ENCODE measurements at places on chromosomes 6 and 20.

DNA sequence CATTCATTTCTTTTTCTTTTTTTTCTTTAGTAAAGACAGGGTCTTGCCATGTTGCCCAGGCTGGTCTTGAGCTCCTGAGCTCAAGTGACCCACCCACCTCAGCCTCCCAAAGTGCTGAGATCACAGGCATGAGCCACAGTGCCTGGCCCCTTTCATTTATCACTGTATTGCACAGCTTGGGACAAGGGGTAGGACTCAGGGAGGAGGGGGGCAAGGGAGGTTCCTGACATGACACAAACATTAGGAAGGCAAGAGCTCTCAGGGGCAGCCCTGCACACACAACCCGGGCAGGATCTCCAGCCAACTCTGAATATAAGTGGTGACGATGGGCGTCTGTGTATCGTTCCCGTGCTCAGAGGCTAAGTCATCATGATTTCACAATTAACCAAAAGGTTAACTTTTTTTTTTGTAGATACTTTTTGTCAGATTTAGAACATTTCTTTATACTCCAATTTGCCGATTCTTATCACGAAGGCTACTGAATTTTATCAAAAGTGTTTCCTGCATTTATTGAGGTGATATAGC is 19.9 kb downstream of the SLC2A4RG start:
- DNase-seq: no peak

DNA sequence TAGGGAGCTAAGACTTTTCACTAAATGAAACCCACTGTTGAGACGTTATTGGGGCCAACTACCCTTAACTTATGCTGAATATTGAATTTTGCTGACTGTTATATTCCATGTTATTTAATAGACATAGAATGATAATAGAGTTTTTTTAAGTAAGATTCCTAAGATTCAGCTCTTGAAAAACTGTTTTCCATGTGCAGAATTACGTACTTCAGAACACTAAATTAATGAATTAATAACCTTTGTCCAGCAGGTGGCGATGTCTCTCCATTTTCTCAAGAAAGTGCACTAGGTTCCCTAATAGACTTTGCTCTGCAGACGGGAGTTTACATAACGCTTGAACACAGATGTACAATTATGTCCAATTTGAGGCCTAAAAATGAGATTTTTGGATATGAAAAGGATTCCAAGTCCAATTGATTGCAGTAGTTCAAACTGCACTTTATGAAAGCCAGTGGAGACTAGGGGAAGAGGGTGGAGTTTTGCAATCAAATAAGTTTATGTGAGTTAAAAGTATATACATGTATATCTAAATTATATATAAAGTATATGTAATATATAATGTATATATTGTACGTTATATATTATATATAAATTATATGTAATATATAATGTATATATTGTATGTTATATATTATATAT is 282.1 kb downstream of the UST start:
- DNase-seq: peak; percentile 81

DNA sequence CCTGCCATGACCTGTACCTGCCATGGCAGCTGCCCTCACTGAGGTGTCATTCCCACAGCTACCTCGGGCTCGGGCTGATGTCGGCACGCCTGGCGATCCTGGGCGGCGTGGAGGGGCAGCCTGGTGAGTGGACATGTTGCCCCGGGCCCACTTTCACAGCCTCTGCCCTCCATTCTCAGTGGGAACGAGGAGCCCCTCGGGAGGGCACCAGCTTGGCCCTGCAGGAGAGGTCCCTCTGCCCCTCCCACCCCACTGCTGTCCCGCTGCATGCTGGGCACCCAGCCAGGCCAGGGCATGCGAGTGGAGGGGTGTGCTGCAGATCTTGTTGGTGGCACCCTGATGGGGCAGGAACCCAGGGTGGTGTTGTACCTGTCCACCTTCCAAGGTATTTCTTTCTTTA is 23.0 kb downstream of the ENTPD6 start:
- no peak for DNase-seq

GRCh38 chr6:148547110-148547509 is 199.7 kb upstream of the UST start:
- no peak for DNase-seq

DNA sequence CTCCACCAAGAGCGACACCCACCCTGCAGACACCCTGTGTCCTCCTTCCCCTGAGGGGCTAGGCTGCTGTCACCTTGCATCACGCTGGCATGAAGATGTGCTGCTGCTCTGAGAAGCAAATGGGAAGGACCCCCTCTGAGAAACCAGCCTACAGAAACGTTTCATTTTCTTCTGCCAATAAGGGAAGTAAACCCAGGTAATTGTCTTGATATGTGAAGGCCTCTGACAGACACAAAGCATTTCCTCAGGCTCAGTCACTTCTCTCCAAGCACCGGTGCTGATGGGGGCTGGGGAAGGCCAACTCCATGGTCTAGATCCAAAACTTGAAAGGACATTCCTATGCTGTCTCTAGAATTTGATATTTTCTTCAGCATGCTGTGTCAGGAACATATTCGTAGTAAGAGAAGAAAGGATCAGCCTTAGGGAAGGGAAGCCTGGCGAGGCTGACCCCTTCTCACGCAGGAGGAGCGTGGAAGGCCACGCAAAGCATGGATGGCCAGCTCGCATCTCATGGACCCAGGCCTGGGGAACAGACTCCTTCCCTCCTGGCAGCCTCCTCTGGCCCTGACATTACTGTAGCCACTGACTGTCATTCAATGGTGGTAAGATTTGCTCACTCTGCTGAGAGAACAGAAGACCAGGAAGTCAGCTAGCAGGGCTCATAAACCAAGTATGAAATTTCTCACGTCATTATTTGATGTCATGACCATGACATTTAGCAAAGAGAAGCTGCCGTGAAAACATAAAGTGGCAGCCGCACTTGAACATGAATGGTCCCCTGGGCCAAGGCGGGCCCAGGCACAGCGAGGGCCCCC is 20.4 kb downstream of the ACSS1 start:
- no peak for DNase-seq

DNA sequence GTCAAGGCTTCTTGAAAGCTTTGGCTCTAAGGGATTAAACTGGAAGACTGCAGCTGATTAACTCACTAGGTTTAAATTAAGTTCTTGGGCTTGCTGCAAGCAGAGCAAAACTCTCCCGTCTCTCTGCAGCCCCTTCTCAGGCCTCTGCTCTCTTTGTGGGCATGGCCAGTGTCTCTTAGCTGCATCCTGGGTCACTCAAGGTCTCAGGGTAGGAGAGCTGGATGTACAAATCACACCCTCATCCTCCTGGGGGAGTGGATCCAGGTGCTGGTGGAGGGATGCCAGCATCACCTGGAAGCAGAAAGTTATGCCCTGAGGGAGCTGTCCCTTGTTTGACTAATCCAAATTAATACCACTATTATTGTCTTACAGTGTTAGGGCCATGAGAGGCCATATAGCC is 35.8 kb downstream of the GCM1 start:
- no peak for DNase-seq

DNA sequence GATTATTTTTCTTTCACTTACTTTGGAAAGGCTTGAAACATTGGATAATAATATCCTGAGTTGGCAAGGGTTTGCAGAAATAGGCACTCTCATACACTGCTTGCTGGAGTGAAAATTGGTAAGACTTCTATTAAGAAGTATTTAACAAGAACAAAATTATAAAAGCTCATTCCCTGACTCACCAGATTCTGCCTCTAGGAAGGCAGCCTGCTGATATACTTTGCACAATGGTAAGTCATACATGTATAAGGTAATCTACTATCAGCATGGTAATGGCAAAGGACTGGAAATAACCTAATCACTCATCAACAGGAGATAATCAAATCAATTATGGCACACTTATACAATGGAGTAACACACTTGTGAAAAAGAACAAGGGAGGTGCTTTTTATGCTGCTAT is 85.8 kb downstream of the PLCG1 start:
- DNase-seq: no peak

DNA sequence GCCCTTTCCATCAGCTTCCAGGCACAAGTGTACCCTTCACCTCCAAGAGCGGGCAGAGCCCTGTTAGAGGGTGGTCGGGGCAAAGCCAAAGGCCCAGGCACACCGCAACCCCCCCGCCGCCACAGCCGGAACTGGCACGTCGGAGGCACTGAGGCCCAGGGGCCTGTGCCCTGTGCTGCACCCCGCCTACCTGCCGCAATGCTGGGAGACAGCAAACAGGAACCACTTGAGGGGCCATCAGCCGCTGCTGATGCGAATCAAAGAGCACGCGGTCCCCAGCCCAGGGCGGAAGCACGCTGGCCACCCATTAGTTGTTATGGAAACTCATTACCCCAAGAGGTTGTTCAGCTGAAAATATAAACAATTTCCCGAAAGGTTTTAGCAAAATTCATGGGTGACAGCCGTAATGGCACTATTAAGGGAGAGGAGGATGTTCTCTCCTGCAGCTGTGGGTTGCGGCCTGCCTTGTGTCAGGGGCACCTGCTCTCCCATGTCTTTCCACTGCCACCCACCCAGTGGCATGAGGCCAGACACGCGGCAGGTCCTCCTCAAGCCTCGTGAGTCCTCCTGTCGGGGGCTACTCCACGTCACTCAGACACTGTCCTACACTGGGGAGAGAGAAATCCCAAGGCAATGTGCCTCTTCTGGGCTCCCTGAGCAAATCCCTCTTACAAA is 65.3 kb downstream of the EDN3 start:
- DNase-seq: no peak

- no peak for DNase-seq
Observed at GRCh38 chr6:167455371-167455770, 130.5 kb downstream of the TTLL2 start.

DNA sequence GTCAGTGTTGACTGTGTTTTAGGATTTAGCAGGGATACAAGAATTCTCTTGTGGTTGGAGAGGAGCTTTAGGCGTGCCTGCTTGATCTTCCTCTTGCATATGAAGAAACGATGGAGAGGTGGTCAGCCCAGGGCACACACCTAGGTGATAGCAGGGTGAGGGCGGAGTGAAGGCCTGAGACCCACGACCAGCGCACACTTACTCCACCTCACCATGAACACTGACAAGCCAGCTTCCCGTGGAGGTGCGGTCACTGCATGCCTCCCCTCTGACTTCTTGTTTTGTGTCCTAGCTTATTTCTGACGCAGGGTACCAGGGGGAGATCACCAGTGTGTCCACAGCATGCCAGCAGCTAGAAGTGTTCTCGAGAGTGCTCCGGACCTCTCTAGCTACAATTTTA is 8.1 kb downstream of the NELFCD start:
- no peak for DNase-seq

GRCh38 chr20:35561671-35562070 is 19.8 kb downstream of the ERGIC3 start:
- DNase-seq: no peak

DNA sequence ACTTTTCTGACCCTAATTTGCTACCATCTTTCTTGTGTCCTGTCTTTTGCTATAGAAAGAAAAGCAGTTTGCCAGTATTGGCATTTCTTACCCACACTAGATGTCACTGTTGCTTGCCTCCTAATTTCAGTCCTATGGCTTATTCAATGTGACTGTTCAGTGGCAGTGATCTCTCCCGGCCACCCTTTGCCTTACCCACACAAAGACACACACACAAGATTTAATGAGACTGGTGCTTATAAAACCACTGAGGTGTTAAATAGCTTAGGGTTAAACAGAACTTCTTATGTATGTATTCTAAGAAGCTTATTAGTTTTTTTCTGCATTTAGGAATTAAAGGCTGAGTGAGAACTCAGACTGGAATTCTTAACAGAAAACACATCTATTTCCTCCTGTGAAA is 233.6 kb upstream of the ASCC3 start:
- no peak for DNase-seq
